ENCODE measurements at places on chromosomes 12 and 14.

GRCh38 chr14:104604458-104605449 is at the start of gene TMEM179:
TSS of gene TMEM179 (minus strand) at chr14:104604772. CDS start at chr14:104604741, 31 bp downstream.
- peak; percentile 88 for DNase-seq

- DNase-seq = peak; percentile 61
These were observed 1.1 kb downstream of the ARID2 start for GRCh38 chr12:45730348-45731189.

GRCh38 chr12:57152639-57153038 is 5.2 kb upstream of the LRP1-AS start:
- DNase-seq = no peak

DNA sequence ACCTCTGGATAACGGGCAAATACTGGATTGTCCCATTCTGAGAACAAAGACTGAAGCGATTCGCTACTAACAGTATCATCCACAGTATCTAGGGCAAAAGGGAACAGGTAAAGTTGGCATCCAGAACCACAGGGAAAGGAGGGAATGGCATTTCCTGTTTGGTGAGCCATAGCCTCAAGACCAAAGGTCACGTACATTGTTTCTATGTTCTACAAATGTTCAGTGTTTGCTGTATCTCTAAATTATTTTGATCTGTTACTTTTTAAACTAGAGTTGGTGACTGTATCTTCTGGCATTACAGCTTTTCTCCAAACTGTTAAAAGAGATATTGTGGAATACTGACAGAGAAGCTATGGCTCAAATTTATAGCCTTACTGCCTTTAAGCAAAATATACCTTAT is 9.7 kb downstream of the MLH3 start:
- no peak for DNase-seq

DNA sequence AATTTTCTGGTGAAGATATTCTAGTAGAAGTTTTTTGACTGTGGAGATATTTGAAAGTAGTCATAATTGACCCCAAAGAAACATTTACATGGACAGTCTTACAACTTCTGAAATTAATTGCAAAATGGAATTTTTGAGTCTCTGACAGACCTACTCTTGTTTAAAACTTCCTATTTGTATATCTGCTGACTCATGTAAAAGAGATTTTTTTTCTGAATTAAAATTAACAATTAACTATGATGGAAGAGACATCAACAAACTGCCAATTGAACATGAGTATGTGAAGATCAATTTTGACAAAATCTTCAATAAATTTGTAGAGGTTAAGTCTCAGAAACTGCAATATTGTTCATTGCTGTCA is 108.5 kb upstream of the MAX start:
- DNase-seq = no peak

GRCh38 chr12:20368651-20369304 is 441 bp downstream of the PDE3A start:
- DNase-seq = peak; percentile 59

- DNase-seq = no peak
These were observed 81.5 kb downstream of the CMKLR1 start for GRCh38 chr12:108257610-108258106.

DNA sequence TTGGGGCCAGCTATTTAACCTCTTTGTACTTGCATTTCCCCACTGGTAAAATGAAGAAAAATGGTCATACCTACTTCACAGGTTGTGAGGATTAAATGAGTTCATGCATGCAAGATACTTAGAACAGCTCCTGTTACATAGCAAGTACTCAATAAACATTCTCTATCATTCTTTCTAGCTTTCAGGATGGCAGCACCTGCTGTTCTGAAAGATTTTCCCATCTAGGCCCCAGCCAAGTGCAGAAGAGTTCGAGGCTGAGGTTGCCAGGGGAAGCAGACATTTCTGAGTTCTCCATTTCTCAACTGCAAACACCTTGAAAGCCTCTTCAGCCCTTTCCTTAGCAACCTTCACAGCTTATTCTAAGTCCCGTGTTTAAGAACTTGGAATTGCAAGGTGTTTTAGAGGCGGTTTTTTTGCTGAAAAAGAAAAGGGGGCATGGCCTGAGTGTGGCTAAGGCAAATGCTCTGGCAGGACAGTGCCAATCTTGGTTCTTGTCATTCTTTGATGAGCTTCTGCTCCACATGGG is 73.0 kb upstream of the PRMT8 start:
- no peak for DNase-seq

GRCh38 chr14:103521951-103522563 is 573 bp downstream of the CKB start:
- DNase-seq = peak; percentile 60

DNA sequence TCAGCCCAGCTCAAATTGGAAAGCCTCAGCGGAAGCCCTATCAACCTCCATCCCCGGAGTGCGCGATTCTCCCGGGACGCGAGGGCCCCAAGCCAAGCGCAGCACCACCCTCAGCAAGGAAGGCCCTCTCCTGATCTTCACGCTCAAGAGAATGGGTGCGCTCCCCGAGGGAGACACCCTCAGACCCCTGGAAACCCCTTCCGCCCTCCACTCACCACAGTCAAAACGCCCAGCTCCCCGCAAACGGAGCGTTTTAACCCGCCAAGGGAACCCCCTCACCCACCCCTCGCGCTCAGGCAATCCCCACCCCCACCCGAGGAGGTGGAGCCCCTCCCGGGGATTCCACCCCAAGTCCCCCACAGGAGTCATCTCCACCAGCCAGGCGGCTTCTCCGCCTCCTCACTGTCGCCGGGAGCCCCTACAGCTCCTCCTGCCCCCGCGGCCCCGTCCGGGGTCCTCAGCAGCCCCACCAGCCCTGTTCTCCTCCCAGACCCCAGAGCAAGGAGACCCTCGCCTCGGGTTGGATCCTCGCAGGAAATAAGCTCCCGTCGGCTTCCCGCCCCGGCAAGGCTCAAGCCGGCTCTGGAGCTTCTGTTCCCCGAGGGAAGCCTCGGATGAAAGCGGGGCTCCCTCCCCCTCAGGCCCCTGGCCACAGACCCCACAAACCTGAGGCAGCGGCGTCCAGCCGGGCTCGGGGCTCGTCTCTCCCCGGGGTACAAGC is 507 bp downstream of the BAZ2A start:
- peak; percentile 41 for DNase-seq

GRCh38 chr14:30935445-30935844 is 61.1 kb downstream of the COCH start:
- no peak for DNase-seq

DNA sequence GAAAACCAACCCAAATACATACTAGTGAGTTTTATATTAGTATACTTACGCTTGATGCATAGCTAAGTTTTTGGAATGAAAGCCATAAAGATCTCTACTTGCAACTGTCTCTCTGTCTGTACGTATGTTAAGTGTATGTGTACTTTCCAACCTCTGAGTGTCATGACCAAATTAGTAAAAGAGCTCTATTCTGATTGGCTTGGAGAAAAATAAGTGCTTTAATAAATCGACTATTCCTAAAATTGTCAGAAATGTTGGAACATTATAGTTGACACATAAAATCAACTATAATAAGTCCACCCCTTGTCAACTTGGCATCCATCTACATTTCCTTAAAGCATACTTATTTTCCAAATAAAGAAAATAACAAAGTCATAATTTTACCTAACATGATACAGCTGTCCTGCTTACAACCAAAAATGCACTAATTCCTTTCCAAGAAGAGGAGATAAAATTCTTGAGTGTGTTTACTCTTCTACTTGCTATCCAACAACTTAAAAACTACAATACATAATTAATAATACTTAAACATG is 507.4 kb upstream of the ATP2B1 start:
- no peak for DNase-seq

DNA sequence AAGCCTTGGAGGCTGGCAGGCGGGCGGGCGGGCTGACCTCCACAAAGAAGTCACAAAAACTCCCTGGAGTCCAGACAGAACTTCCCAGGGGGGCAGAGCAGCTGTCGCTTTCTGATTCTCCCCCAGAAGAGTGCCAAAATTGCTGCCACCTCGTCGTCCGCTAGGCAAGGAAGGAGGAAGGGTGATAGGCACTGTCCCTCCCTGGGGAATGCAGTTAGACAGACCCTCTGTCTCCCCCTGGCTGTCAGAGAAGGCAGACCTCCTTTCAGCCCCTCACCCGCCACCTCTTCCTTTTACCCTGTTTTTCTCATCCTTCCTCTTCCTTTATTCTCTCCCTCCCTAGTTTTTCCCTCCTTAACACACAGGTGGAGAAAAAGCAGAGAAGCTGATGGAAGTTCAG is 18.7 kb downstream of the GRIN2B start:
- peak; percentile 18 for DNase-seq

- DNase-seq = peak; percentile 1
These were observed 46.7 kb downstream of the FAM222A start for GRCh38 chr12:109760031-109760929.

DNA sequence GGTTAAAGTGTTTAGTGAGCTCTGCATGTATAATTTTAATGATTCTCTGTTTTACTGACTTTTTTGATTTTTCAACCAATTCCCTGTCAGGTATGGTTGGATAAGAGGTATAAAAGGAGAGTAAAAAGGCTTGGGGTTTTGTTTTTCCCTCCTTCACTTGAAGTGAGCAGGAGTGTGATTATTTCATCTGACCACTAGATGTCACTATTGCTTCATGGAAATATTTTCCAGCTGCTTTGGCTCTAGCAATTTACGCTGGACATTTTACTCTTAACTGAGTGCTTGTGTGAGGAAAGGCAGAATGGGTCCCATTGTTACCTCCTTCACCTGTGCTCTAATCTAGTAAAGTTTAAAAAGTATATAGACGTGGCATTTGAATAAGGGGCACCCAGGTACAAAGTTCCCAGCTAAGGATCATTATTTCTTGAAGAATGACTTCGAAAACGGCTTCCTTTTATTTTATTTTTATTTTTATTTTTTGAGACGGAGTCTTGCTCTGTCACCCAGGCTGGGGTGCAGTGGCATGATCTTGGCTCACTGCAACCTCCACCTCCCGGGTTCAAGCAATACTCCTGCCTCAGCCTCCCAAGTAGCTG is 66.5 kb downstream of the TBC1D30 start:
- DNase-seq = peak; percentile 28

DNA sequence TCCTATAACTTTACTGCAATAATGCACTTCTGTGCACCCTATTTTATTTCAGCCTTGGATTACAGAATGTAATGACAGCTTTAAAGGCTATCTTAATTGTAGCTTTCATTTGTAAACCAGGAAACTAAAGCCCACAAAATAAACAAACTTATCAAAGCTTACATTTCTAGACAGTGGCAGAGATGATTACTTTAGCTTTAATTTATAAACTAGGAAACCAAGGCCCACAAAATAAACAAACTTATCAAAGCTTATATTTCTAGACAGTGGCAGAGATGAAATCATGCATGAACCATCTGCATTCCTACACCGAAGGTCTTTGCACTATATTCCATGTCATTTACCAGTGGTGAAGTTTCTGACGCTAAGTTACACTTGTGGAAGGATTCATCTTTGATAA is 74.4 kb downstream of the PRKD1 start:
- DNase-seq = no peak

- no peak for DNase-seq
These were observed 68.0 kb downstream of the RASSF3 start for GRCh38 chr12:64678248-64678647.

DNA sequence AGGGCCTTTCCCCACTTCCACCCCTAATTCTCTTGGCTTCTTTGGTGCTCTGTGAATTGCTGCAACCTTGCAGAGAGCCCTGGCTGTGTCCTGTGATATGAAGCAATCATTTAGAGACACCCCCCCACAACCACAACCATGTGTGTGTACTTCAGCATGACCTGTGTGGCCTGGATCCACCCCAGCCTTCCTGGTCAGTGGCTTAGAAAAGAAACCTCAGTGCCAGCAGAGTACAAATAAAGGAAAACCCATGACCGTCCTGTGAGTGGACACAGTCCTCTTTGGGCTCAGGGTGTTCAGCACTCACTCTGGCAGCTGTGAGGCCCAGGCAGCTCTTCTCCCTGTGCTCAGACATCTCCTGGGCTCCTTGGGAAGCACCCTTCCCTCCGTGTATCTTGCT is 206.6 kb upstream of the DIO3 start:
- no peak for DNase-seq

- no peak for DNase-seq
These were observed 42.0 kb downstream of the CNTN1 start for GRCh38 chr12:40734276-40734675.

DNA sequence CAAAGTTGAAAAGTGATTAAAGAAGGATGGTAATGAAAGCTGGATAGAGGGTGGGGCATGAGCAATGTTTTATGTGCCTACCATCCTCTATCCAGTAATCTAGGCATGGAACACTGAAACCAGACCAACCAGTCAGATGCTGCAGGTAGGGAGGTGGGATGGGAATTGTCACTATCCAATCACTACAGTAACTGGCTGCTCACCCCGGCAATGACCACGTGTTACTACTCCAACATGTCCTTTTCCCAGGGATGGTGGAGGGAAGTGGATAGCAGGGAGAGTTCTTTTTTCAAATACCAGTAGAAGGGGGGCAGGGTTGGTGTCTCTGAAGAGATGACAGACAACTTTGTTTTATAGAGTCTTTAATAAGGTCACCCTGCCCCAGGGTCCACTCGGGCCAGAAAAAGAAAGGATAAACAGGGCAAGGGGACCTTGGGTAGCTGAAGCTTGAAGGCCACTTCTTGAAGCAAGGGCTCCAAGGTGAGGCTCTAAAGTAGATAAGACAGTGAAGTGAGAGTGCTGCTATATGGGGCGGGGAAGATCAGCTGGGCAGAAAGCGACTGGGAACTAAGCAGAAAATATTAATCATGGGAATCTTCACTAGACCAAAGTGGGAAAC is 14.7 kb upstream of the CDH24 start:
- DNase-seq = no peak

GRCh38 chr14:91866511-91867295 is 633 bp downstream of the TC2N start:
- no peak for DNase-seq

DNA sequence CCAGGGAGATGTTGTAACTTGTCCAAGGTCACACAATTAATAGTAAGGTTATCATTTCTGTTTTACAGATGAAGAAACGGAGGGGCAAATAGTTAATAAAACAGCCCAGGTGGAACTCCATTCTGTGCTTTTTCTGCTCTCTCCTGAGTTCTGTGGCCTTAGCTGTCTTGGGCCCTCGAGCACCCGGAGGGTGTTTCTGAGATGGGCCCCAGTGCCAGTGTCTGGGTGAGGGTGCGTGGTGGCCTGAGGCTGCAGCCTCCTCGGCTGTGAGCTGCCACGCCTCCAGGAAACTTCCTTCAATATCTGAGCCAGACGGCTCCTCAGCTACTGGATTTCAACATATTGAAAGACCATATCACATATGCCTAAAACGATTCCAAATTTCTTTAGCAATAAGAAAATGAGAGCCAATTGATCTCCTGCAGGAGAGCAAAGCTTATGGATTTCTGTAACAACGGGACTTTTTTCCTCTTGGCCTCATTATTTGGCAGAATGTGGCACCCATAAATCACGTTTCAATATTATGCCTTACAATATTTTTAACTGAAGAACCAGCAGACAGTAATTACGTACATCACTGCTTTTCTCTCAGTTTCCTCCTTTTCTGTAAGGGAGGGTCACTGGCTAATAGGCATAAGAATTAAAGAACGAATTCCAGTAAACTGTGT is 74.8 kb upstream of the DICER1 start:
- no peak for DNase-seq

GRCh38 chr14:96826818-96827217 is 29.6 kb downstream of the VRK1 start:
- no peak for DNase-seq
